AG04449 (cell line): ENCODE measurements at places on chromosomes 7 and 10.

DNA sequence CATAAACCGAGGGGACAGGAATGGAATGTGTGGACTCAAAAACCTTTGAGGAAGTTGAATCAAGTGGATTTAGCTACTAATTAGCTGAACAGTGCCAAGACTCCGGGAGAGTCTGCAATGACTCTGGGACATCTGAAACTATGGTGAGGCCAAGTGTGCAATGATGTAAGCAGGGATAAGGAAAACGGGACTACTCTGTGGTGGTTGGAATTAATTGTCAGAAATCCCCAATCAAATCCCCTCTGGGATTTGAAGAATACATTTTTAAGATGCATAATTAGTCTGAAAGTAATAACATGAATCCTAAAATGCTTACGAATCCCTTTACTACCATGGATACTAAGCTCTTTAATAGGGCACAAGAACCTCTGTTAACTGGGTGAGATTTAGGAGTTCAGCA lies 602.8 kb downstream of the NRG3 start:
- no peak for DNase-seq

DNA sequence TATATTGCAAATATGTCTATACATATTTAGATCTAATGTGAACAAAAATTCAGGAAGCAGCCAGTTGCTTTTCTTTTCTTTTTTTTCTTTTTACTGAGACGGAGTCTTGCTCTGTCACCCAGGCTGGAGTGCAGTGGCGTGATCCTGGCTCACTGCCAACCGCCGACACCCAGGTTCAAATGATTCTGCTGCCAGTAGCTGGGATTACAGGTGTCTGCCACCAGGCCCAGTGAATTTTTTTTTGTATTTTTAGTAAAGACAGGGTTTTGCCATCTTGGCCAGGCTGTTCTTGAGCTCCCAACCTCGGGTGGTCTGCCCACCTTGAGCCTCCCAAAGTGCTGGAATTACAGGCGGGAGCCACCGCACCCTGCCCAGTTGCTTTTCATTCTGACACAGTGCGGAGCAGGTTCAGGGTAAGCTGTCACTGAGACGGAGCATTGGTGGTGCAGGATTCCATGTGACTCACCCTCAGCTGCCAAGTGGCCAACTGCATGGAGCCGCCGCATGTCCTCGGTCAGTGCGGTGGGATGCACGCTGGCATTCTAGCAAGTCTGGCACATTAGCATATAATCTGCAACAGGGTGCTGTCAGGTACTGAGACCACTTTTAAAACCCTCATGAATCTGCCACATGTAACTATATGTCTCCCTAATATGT lies 362.7 kb downstream of the DNAJB6 start:
- DNase-seq: no peak

DNA sequence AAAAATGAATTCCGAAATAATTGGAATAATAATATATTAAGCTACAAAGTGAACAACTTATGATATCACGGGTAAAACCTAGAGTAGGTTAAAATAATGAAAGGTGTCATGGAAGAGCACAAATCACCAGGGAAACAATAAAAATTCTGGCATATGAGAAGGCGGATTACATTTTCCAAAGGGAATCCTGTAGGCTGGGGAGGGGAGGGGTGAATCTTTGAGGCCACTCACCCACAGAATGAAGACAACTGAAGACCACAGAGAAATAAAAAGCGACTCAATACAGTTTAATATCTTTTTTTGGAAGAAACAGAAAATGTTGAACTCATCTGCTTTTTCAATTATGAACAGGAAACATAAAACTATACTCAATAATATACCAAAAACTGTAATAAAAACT lies 129.4 kb upstream of the HPS1 start:
- DNase-seq: no peak

DNA sequence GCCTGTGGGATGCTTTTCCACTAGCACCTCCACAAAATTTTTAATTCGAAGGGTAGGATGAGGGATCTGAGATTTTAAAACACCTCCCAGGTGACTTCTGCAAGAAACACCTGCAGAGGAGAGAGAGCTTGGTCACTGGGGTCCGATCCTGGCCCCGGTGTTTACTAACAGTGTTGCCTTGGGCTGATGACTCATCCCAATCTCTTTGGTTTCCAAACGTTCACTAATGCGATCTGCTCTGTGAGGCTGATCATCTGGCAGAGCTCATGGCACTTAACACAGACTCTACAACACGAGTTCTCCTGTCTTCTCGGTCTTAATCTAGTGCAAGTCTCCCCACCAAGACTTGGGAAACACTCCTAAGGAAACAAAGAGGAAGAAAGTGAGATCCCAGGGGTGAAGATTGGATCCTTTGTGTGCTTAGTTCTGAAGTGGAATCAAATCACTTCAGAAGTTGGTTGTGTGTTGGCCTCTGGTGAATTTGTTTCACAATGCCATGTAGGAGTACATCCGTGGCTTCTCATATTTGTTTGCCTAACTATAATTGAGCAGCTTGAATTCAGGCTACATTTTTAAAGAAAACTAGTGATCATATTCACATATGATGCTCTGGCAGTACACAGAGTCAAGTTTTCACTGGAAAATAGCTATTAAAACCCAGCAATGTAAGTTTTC lies 407.9 kb downstream of the NRG3 start:
- DNase-seq: no peak

DNA sequence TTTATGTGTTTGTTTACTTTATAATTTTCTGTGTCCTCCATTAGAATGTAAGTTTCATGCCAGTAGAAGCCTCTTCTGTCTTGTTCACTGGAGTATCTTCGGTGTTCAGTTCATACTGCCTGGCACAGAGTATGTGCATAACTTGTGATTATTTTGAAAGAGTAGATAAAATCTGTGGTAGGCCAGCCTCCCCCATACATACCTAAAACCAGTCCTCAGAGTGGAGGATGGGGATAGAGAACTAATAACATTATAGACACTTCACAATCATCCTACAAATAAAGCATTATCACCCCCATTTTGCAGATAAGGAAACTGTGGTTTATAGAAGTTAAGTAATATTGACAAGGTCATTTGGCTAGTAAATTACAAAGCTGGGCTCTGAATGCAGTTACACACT lies 28.0 kb downstream of the VIM start:
- no peak for DNase-seq

- no peak for DNase-seq
Observed at GRCh38 chr7:141612861-141613260, 61.7 kb downstream of the AGK start.
